ENCODE measurements at places on chromosomes 4 and X.

GRCh38 chr4:56870946-56871345, 36.8 kb upstream of the REST start:
- DNase-seq = peak; percentile 41

- no peak for DNase-seq
Measured at GRCh38 chrX:101385795-101386541, at the start of gene BTK. Gene BTK (minus strand): TSS chrX:101386191. CDS start chrX:101375284, 10,907 bp downstream.

DNA sequence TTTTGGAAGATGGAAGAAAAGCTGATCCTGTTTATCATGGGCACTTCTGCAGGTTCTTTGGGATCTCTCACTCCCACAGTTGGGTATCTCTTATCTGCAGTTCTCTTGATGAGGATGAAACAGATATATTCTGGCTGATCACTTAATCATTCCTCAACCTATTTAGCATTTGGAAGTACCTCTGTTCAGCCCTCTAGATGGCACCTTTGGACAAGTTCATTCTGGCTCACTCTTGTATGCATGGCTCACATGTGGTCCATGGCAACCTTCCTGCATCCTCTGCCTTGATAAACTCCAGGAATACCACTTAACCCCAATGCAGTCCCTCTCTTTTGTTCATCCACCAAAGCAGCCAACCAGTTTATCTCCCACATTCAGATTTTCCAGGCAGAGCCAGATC, 74.2 kb downstream of the SMARCA5 start:
- no peak for DNase-seq

GRCh38 chr4:77398256-77398655, 207.4 kb upstream of the CXCL13 start:
- no peak for DNase-seq

DNA sequence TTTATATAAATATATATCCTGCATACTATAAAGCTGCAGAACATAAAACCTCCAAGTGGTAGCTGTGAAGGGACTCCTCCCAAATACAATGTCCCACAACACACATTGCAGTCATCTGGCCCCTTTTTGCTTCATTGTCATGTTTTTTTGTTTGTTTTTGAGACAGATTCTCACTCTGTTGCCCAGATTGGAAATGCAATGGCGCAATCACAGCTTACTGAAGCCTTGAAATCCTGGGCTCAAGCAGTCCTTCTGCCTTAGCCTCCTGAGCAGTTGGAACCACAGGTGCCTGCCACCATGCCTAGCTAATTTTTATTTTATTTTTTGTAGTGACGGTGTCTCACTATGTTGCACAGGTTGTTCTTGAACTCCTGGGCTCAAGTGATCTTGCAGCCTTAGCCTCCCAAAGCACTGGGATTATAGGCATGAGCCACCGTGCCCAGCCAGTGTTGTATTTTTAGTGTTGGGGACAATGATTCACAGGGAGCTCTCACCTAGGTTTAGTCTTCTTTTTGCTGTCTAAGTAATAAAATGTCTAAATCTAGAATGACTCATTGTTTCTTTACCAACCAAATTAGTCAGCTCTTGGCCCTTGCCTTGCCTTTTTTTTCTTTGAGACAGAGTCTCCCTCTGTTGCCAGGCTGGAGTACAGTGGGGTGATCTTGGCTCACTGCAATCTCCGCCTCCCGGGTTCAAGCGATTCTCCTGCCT, 24.0 kb upstream of the XIAP start:
- DNase-seq = no peak

GRCh38 chrX:43939187-43939926, 33.8 kb downstream of the NDP start:
- DNase-seq = no peak

DNA sequence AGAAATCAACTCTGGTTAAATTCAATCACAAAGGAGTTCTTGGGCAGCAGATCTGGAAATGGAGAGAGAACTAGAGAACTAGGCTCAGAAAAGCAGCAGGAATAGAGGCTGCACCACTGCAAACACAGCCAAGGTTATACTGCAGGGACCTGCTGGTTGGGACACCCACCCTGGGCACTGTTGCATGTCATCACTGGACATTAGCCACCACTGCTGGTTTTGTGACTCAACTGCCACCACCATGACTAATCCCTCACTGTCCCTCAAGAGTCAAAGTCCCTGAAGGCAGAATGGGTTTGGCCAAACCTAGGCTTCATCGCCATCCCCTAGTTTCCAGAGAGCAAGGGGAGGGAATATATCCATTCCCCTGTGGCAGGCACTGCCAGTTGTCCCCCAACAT, 38.1 kb upstream of the IRAK1 start:
- DNase-seq = no peak

- DNase-seq = no peak
Measured at GRCh38 chr4:44256414-44256813, 192.2 kb downstream of the KCTD8 start.

DNA sequence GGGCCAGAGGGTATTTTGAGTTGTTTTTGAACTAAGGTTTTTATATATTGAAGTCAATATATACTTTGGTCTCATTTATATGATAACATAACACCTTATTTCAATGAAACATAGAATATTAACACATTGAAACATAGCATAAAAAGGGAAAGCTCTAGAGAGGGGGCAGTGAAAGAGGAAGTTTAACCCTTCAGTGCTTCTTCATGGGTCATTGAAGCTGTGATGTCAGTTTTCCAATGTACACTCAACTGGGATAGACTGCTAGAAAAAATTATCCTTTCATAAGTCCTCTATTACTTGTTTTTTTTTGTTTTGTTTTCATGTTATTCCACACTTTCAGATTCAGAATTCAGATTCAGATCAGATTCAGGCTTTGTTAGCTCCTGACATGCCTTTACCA, 442.7 kb downstream of the EPHA5 start:
- no peak for DNase-seq

DNA sequence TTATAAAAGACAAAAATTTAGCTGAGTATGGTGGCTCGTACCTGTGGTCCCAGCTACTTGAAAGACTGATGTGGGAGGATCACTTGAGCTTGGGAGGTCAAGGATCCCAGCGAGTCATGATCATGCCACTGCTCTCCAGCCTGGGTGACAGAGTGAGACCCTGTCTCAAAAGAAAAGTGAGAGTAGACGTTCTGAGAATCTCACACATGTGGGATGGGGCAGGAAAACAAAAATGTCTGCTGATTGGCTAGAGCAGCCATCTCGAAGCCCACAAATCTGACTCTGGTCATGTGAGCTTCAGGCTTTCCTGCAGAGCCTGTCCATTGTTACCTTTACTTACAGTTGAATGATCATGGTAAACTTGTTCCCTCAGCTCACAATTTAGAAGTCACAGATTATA, 23.1 kb upstream of the SLC9A7 start:
- no peak for DNase-seq

DNA sequence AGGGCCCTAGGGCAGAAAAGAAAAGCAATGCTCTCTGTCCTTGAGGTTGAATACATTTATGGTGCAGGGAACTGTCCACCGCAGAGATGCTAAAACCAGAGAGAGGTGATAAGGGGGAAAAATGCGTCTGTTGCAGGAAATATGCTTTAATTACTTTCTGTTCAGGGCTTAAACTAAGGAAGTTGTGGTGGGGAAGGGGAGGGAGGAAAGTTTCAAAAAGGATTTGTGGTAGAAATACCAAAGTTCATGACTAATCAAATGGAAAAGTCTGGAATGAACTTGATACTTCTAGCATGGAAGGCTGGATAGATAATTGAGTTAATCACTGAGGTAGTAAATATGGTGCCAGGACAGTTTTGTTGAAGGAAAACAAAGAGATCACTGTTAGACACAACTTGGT, 99.0 kb downstream of the ASB9 start:
- no peak for DNase-seq

GRCh38 chrX:70509078-70509477, 64.4 kb downstream of the DLG3 start:
- DNase-seq = no peak

DNA sequence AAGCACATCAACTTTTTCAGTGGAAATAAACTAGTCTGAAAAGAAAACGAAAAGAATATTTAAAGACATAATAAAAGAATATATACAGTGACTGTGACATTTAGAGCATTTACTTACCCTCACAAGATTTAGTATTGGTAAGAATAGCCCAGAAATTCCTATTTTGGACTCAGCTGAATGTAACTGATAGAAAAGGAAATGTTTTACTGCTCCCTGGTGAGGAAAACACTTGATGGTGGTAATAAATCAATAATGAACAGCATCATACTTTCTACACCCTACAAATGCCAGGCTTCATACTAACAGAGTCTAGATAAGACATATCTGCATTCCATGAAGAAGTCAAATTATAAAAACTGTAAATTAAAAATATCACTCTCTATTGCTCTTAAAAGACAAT, 753.5 kb upstream of the PCDH10 start:
- DNase-seq = no peak

GRCh38 chr4:88690355-88690754, 7.3 kb downstream of the NAP1L5 start:
- no peak for DNase-seq

- no peak for DNase-seq
Measured at GRCh38 chr4:128776794-128777216, 32.7 kb upstream of the JADE1 start.

GRCh38 chr4:162791226-162791625, 375.5 kb downstream of the NAF1 start:
- DNase-seq = no peak

DNA sequence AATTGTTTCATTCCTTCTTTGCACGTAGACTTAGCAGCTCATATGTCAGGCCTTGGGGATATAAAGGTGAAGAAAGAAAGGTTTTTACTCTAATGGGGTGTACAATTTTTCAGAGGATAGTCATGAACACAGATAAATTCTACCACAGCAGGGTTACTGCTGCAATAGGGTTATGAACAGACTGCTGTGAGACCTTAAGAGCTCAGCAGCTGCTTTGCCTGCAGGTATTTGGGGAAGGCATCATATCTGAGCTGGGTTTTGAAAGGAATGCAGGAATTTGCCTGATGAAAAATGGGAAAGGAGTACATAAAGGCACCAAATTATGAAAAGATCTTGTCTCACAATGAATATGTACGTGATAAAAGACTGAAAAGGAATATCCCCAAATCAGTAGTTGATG, 128.9 kb downstream of the CEP135 start:
- no peak for DNase-seq

GRCh38 chrX:72258174-72258573, 18.9 kb downstream of the RPS4X start:
- DNase-seq = no peak

DNA sequence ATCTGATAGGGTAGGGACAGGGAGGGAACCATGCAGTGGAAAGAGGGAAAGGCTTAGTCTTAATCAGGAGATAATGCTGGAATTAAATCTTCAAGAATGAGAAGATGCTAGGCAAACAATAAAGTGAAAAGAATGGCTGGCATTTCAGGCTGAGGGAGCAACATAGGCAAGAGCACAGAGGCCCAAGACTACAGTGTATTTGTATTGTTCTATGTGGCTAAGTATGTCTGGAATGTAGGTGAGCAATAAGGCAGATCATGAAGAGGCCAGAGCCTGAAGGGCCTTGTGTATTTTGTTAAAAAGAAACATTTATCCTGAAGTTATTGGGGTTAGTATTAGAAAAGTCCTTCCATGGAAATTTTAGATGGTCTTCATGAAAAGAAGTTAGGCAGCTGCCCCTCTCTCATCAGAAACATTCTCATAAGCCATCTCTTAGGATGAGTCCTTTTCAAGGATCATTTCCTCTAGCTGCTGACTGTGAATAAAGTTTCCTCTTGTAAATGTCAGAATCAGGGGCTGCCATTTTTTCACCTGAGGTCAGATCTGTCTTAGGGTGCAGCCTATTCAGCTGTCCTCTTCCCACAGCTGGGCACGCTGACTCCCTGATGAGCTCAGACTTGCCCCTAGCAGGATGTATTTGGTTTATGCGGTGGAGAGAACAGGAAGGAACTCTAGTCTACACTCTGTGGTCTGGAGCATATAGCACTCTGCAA, 46.3 kb downstream of the ATP10D start:
- no peak for DNase-seq

DNA sequence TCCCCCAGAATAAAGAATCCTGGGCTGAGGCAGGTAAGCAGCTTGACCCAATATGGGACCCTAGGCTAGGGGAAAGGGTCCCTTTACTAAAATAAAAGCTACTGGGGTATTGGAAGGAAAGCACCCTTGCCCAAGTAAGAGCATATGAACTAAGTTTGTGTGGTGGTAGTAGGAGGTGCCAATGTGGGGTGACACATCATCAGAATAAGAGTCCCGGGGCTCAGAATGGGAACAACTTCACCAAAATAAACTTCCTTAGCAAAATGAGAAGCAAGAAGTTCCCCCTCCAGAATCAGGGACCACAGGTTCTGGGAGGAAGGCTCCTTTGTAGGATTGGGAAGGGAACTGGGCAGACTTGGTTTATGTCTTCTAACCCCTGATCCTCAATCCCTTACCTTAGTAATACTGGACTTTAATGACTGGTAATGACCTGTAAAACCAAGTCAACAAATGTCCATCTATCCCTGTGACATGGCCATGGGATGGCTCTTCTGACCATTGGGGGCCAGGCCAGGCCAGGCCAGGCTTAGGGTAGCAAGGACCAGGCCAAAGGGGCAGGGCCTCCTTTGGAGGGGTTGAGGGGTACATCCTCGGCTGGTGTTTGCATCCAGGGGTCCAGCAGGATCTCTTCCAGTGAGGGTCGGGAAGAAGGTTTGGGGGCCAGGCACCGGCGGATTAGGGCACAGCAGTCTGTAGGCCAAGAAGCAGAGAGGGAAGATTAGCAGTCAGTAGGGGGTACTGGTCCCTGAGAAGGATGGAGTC, 2.3 kb upstream of the SLC35A2 start:
- DNase-seq = no peak

DNA sequence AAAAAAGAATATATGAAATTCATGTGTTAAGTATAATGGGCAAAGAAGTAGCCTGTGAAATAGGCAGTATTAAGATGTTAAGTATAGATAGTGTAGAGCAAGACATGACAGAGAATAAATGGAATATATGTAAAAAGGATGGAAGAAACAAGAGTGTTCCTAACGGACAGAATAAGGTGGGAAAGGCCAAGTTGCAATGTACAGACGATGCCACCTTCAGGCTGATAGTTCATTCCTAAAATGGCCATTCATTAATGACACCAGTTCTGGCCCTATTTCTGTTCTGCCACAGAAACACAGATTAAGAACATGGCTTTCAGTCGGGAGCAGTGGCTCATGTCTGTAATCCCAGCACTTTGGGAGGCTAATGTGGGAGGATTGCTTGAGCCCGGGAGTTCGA, 4.4 kb upstream of the FAM184B start:
- no peak for DNase-seq

Data from forelimb muscle (tissue), 1 donor.